CD4-positive, alpha-beta T cell (primary cell): ENCODE measurements at places on chromosomes 7 and 10.

GRCh38 chr10:90561666-90562065 is 296.2 kb downstream of the HTR7 start:
- no peak for DNase-seq

DNA sequence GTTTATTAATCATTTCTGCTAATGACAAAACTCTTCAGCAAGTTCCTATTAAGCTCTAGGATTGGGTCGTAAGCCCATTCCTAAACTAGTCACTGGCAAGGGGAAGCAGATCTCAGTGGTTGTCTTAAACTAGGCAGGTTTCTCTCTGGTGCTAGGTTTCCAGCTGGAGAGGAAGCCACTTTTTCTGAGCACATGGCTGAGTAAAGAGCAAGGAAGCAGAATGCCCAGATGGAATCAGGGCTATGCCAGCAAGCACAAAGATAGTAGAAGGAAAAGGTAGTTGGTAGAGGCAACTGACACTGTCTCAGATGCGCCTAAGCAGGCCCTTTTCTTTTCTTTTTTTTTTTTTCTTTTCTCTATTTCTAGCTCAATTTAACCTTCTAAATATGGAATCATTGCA is 224.9 kb downstream of the EXOC4 start:
- DNase-seq: no peak

GRCh38 chr7:134276951-134277350 is 39.8 kb downstream of the SLC35B4 start:
- no peak for DNase-seq

- DNase-seq: no peak
These were observed 259.6 kb upstream of the PPP2R2D start for GRCh38 chr10:131641231-131641630.

DNA sequence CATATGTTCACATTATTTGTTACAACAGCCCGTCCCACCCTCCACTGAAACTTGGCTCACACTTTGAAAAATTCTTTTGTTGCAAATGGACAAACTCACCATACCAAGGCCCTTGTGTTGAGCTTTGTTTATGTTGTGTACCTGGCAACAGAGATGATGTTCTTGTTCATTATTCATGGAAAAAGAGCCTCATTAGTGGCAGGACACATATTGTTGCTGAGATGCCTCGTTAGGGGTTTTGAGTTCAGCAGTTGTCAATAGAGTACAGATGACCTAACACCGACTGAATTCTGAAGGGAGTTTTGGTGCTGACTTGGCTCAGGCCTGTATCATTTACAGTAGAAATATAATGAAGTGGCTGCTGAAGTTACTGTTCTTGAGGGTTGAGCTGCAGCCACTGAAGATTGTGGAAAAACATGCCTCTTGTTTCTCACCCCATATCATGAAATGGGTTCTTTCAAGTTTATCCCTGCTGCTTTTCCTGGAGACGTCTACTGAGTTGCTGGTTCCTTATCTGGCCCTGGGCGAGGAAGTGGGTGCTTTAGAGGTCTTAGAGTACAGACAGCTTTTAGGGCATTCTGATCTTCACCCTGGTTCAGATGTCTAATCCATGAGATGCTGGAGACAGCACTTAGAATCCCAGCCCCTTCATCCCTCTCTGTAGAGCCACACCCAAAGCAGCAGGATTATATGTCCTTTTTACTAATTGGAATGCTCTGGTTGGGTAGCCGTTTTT is 149.7 kb downstream of the WNT2 start:
- DNase-seq: no peak

DNA sequence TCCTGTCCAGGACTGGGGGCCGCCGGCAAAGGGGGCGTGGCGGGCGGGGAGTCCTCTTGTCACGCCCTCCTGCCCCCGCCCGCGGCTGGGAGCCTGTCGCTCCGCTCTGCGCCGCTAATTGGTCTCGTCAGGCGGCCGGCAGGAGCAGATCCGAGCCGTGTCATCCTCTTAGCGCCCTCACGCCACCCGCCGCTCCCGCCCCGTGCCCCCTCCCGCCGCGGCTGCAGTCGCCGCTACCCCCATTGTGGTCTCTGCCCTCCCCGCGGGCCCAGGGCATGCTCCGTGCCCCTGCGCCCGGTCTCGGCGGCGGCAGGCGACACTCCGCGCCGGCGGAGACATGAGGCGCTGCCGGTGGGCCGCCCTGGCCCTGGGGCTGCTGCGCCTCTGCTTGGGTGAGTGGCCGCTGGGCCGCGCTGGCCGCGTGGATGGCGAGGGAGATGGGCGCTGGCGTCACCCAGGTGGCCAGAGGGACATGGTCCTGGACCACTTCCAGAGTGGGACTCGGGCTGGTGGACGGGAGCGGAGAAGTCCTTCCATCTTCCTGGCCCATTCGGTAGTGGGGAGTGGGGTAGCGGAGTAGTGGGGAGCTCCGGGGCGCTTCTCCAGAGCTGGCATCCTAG is at the start of gene CDHR1:
TSS of gene CDHR1 (plus strand) at position 114 of the 620 bp plus-strand sequence. CDS start at position 338, 224 bp downstream.
- DNase-seq: no peak
